ENCODE measurements at places on chromosomes 6 and 20.

DNA sequence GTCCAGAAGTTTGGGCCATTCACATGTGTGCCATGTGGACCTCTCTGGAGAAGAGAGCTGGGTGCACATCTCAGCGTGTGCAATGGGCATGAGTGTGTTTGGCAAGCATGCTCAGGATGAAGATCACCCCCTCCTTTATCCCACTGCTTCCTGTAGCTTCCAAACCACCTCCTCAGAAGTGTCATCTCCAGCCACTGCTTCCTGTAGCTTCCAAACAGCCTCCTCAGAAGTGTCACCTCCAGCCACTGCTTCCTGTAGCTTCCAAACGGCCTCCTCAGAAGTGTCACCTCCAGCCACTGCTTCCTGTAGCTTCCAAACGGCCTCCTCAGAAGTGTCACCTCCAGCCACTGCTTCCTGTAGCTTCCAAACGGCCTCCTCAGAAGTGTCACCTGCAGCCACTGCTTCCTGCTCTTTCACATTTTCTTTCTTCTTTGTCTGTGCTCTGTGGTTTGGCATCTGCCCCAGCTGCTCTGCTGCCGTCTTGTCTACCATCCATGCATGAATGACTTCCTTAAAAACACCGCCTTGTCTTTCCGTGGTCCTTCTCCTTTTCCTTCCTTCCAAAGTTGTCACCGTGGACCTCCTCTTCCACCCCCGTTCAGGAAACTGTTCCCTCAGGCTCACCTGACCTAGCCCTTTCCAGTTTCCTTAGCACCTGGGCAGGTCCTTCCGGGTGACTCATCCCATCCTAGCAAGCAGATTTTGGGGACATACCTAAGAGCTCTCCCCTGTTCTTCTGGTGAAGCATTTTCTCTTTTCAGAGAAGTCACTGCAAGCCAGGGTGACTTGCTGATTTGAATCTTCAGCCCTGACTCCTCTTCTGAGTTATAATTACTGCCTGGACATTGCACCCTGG lies 43.5 kb upstream of the TIAM2 start:
- no peak for DNase-seq

GRCh38 chr20:21509597-21510371 lies 4.1 kb downstream of the NKX2-2 start:
- no peak for DNase-seq

- DNase-seq = no peak
These were observed 178.9 kb upstream of the ARID1B start for GRCh38 chr6:156598071-156598854.

- DNase-seq = no peak
These were observed 110.8 kb upstream of the MLN start for GRCh38 chr6:33914645-33915044.

DNA sequence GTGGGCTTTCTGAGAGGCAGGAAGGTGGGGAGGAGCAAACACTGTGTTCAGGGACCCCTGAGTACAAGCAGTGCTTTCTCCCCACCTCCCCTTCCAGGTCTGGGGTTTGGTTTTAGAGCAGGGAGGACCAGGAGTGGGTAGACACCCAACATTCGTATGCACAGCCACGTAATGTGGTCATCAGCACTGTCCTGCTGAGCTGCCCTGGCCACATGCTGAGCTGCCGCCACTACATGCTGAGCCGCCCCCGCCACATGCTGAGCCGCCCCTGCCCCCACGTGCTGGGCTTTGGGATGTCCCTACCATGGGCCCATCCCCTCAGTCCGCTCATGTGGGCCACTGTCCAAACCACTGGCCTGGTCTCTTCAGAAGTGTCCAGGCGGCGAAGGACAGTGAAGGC lies 214.9 kb upstream of the CST7 start:
- DNase-seq = no peak

DNA sequence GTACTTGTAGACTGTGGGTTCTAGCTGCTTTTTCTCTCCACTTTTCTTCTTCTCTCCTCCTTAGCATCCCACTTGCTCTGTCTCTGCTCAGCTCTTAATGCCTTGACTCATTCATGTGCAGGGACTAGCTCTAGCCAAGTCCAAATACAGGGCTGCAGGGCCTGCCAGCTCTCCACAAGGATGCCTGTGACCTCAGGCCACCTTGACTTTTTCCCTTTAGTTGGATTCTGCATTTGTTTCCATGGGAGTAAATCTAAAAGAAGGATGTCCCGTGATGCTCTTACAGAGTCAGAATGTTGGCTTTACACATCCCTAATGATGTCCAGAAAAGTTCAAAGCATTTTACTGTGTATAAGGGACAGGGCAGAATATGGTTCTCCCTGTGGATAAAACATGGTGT lies 101.8 kb upstream of the PREP start:
- DNase-seq = no peak

- peak; percentile 59 for DNase-seq
These were observed 915 bp downstream of the TMEM63B start for GRCh38 chr6:44128020-44128917.

- no peak for DNase-seq
These were observed 136.5 kb downstream of the BTBD9 start for GRCh38 chr6:38503032-38503773.

DNA sequence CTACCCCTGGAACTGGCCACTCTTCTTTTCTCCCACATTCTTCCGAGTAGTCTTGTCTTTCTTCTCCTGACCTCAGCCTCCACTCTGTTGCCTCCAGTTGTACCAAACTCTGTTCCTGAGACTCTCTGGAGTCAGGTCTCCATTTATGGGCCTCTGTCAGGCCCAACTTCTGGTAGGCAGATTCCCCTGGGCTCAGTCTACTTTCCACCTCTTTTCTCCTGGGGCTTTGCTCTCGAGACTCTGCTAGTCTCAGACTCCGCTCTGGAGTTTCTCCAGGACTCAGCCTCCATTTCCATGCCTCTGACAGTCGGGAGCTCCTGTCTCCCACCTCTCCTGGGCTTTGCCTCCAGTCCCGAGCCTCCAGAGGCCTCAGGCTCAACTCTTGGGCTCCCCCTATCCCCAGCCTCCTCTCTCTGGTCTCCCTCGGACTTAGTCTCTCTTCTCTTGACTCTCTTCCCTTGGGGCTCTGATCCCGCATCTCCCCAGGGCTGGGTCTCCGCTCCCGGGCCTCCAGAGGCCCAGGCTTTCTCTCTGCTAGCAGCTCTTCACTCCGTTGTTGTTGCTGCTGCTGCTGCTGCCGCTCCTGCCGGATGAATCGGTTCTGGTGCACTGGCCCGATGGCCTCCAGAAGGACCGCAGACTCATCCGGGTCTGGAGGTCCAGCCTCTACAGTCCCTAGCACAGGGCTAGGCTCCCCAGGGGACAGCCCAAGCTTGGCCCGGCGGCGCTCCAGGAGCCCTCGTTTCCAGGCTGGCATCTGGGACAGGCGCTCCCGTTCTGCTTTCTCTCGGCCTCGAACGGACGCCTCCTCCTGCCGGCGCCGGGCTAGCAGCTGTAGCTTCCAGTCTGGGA lies 1.1 kb downstream of the PPP1R18 start:
- DNase-seq = no peak

GRCh38 chr20:32509639-32510066 lies 75.5 kb downstream of the NOL4L start:
- no peak for DNase-seq

- DNase-seq = no peak
These were observed 176.1 kb downstream of the ID4 start for GRCh38 chr6:20013066-20013861.

GRCh38 chr20:62635852-62636251 lies 6.5 kb upstream of the SLCO4A1 start:
- no peak for DNase-seq

- DNase-seq = no peak
These were observed 176.3 kb downstream of the KCNQ5 start for GRCh38 chr6:72798196-72798595.

GRCh38 chr6:41780551-41781365 lies at the start of gene PRICKLE4:
Gene PRICKLE4 (plus strand): TSS chr6:41780782. CDS start chr6:41783474, 2,692 bp downstream.
- DNase-seq = peak; percentile 31

DNA sequence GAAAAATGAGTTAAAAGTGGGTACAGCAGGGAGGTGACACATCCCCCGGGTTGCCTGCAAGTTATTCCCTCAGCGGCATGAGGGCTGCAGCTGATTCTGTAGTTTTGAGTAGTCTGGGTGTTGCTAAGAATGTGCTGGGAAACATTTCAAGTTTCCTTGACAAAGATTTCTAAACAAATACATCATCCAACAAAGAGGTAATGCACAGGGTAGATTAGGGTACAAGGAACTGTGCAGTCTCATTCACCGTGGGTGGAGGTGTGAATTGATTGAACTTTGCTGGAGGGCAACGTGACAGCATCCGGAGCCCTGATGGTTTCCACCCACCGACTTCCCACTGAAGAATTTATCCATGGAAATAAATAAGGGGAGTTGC lies 21.8 kb downstream of the CASS4 start:
- no peak for DNase-seq

DNA sequence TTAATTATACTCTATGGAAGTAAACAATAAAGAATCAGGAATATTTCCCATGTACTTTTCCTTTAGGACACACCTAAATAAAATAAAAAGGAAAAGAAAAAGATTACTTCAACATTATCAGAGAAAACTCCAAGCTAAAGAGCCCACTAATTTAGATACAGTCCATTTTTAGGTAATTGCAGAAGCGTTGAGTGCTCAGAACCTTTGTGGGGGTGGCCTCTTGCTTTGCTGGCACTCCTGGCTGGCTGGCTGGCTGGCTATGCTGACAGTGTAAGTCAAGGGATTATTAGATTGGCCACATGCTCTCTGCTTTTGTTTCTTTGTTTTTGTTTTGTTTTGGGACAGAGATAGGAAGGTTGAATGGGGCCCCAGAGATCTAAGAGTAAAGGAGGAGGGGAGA lies at the start of gene GJE1:
GJE1 (plus strand) TSS at position 301 of the 400 bp plus-strand sequence. CDS start 234 bp downstream, outside the sequence.
- no peak for DNase-seq

DNA sequence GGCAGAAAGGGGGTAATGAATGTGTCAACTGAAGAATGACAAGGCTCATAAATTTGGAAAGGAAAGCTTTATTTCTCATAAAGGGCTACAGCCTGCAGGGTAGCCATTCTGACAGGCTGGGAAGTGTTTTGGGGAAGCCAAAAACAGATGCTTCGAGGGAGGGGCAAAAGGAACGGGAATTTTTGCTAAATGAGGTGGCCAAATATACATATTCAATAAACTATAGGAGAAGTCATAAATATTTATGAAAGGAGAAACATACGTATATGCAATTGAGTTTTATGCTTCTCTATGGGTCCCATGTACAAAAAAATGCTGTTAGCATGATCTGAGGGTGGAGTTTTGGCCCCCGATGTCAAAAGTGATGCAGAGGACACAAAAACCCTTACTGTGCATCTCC lies 180.7 kb downstream of the FNDC1 start:
- DNase-seq = no peak

- DNase-seq = no peak
These were observed 351.7 kb downstream of the CDC5L start for GRCh38 chr6:44739181-44739580.

DNA sequence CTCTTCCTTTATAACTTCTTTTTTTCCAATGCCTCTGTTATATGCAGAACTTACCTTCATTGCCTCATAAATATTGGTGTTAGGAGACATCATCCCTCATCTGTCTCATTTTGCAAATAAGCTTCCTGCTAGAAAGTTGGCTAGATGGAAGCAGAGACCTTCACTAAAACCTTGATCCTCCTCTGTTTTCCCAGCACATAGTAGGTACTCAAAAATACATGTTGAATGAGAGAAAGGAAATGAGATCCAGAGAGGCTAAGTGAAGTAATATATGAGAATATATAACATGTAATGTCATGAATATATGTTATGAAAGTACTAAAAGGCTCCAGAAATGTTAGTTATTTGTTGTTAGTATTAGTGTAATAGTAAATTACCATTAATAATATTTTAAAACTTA lies 91.9 kb downstream of the CDKAL1 start:
- no peak for DNase-seq

- no peak for DNase-seq
These were observed 165.1 kb upstream of the PCSK2 start for GRCh38 chr20:17061715-17062114.

- no peak for DNase-seq
These were observed 15.7 kb downstream of the FOXQ1 start for GRCh38 chr6:1327630-1328029.

DNA sequence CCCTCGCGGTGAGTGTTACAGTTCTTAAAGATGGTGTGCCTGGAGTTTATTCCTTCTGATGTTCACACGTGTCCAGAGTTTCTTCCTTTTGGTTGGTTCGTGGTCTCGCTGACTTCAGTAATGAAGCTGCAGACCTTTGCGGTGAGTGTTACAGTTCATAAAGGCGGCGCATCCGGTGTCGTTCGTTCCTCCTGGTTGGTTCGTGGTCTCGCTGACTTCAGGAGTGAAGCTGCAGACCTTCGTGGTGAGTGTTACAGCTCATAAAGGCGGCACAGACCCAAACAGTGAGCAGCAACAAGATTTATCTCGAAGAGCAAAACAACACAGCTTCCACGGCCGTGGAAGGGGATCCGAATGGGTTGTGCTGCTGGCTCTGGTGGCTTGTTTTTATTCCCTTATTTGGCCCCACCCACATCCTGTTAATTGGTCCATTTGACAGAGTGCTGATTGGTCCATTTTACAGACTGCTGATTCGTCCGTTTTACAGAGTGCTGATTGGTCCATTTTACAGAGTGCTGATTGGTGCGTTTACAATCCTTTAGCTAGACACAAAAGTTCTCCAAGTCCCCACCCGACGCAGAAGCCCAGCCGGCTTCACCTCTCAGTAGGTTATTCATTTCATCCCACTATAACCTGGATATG lies 48.2 kb upstream of the ARG1 start:
- no peak for DNase-seq

DNA sequence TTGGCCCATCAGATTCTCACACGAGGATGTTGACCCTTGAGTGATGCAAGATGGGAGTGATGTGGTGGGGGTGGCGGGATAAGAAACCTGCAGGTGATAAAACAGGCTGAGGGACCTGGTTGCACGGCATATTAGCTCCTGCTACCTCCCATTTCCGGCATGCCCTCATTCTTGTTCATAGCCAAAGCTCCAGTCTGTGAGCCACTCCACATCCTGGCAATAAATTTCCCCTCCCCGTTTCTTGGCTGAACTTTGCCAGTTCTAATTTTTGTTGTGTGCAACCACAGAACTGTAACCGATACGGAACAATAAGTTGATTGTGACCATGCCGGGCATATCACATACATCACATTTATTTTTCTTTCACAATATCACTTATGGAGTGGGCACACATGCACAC lies 41.6 kb upstream of the NFATC2 start:
- DNase-seq = no peak

DNA sequence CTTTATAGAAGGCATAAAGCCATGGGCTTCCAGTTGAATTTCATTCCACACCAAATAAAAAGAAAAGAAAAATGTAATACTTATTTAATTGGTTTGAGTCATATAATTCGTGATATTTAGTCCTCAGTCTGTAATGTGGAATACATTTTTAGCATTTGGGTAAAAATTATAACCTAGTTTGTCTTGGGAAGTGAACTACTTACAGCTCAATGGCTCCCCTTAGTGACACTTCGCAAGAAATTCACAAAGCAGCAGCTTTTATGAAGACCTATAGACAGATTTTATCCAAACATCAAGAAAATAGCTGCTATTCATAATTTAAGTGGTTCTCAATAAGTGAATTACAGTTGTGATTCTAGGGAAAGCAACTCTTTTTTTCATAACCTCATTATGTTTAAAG lies 72.1 kb downstream of the RSPO3 start:
- no peak for DNase-seq
